Activated T-cell treated with anti-CD3 and anti-CD28 coated beads for 1 hour (primary cell): ENCODE measurements at places on chromosomes 5 and 9.
A peak's percentile ranks its signal among the peaks of the same experiment; 100 is the strongest.

DNA sequence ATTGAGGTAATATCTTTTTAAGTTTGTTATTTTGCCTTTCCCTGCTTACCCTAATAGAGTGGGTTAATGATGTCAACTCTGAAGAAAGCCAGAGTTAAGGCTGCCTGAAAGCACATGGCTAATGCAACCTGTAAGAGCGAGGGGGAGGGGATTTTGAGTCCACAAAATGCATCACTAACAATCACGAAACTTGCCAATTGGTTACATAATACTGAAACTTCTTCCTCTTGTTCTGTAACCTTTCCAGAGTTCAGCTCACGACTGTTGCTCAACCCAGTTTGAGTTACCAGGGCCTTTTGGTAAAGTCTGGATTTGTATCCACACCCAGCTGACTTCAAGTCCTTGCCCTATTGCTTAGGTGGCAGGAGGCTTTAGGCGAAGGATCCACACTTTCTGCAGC lies 308.8 kb downstream of the EFNA5 start:
- no peak for DNase-seq

- DNase-seq, result no peak
Observed at GRCh38 chr9:16002816-16003215, 450.0 kb downstream of the CCDC171 start.

- no peak for DNase-seq
Observed at GRCh38 chr9:14480526-14480925, 166.6 kb upstream of the NFIB start.

- DNase-seq, result no peak
Observed at GRCh38 chr9:20226345-20226744, 396.0 kb downstream of the MLLT3 start.

DNA sequence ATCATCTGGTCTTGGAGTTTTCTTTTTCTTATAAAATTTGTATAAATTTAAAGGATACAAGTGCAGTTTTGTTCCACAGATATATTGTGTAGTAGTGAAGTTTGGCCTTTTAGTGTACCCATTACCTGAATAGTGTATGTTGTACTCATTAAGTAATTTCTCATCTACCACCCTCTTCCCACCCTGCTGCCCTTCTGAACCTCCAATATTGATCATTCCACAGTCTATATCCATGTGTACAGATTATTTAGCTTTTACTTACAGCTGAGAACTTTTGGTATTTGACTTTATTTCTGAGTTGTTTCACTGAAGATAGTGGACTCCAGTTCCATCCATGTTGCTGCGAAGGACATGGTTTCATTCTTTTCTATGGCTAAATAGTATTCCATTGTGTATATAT lies 63.1 kb upstream of the NR3C1 start:
- no peak for DNase-seq

DNA sequence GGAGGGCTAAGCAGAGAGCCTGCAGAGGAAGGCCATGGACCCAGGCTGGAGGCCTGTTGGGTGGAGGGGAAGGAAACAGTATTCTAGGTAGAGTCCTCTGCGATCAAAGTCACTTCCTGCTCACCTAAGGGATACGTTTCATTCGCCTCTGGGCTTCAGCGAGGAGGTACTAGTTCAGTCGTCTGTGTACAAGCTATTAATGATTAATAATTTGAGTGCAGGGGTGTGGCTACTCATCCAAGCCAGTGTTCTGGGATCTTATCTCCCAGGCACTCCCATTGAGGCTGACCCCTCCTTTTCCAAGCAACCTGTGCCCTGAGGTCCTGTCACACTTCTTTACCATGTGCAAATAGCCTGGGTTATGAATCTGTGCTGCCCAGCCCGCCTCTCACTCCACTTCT lies 25.2 kb downstream of the RALGPS1 start:
- no peak for DNase-seq

DNA sequence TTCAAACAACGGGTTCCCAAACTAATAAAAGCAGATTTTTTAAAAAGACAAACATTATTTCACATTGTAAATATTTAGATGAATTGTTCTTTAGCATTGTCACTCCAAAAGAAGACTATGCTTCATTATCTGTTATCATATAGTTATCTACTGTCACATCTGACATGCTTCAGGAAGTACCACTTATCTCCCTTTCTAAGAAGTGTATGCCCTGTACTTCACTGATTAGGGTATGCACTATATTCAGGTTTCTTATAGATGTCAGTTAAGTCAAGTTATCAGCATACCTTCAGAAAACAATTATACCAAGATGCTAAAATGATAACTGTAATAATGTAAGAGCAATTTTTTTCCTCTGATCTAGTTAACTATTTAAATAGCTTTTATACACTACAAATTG lies 40.4 kb downstream of the LMBRD2 start:
- DNase-seq, result no peak

DNA sequence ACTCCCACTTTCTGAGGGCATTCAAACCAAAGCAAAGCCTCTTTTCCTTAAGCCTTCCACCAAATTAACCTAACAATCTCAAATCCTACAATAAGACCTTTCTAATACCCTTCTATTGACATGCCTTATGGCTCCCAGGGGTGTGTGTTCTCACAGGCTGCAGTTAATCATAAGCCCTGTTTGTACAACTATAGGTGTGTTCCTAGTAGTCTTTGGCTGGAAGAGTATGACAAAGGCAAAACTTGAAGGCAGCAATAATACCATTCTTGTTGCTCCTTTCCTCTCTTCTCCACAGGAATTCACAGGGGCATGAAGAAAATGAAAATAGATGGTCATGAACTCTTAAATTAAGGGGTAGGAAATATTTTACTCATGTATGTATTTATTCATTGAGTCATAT lies 10.9 kb upstream of the FBXO38 start:
- DNase-seq, result no peak

- no peak for DNase-seq
Observed at GRCh38 chr9:90787771-90788460, 13.7 kb upstream of the SYK start.

DNA sequence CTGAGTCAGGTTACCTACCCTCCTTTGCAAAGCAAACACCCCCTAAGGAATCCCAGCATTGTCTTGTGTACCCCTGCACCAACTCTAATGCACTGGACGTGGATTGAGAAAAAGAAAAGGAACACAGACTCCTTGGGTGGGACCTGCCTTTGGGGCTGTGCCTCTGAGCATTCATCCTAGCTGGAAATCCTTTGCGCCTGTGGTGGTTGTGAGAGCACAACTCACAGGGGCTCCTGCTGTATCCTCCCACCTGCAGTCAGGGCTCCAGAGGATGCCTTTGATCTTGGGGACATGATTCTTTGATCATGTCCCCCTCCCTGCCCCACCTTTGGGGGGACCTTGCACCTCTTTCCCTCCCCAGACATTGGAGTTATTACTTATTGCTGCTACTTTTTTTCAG lies 338.5 kb downstream of the GADD45G start:
- DNase-seq, result no peak

DNA sequence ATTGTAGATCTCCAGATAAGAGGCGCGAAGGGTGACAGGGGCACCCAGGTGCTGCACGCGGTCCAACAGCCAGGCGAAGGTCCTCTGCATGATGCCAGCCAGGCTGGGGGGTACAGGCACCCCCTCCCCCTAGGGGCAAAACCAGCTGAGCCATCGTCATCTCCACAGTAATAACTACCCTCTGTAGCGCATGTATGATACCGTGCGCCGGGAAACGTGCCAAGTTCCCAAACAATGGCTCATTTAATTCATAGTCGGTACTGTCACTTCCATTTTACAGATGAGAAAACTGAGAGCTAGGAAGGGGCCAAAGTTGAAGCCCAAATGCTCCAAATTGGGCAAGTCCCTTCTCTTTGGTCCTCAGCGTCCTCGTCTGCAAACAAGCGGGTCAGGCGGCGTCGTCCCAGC lies 1.5 kb downstream of the KIF12 start:
- DNase-seq, result no peak

GRCh38 chr9:136805207-136805740 lies 2.5 kb upstream of the RABL6 start:
- no peak for DNase-seq

DNA sequence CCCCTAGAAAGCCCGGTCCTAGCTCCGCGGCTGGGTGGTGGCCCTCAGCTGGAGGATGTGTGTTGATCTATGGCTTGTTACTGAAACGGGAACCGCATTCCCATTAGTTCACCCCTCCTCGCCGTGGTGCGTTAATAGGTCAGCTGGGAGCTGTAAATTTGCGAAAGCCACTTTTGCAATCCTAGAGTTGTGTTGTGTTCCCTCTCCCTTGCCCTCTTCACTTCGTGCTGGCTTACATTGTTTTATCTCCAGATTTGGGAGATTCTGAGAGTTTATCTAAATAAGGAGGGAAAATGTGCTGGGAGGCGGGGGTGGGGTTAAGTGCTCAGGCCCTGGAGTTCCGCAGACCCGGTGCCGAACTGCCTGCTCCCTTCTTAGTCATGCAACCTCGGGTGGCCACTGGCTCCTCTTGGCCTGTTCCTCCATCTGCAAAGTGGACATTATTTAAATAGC lies 62.8 kb downstream of the HMCN2 start:
- DNase-seq, result no peak

GRCh38 chr5:175351126-175351525 lies 92.9 kb downstream of the DRD1 start:
- DNase-seq, result no peak

GRCh38 chr5:138932171-138932810 lies 57.2 kb upstream of the LRRTM2 start:
- no peak for DNase-seq

DNA sequence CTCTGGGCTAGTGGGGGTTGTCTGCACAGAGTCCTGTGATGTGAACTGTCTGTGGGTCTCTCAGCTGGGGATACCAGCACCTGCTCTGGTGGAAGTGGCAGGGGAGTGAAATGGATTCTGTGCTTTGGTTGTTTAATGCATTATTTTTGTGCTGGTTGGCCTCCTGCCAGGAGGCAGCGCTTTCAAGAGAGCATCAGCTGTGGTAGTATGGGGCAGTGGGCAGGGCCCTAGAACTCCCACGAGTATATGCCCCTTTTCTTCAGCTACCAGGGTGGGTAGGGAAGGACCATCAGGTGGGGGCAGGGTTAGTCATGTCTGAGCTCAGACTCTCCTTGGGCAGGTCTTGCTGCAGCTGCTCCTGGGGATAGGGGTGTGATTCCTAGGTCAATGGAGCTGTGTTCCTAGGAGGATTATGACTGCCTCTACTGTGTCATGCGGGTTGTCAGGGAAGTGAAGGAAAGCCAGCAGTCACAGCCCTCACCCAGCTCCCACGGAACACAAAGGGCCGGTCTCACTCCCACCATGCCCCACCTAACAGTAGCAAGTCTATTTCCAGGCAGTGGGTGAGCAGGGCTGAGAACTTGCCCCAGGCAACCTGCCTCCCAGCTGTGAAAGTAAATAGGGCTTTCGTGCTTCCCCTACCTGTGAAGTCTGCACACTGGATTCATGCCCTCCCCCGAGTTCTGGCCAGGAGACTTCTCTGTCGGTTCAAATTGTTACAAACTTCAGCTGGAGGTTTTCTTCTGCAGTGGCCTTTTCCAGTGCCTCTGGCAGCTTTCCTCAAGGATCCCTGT lies 25.7 kb upstream of the FAM81B start:
- no peak for DNase-seq

GRCh38 chr9:132235894-132236661 lies 74.2 kb downstream of the NTNG2 start:
- peak; percentile 78 for DNase-seq

- no peak for DNase-seq
Observed at GRCh38 chr9:120711354-120711753, 2.9 kb downstream of the MEGF9 start.

GRCh38 chr9:96399325-96399633 lies 15.8 kb upstream of the SLC35D2 start:
- no peak for DNase-seq

DNA sequence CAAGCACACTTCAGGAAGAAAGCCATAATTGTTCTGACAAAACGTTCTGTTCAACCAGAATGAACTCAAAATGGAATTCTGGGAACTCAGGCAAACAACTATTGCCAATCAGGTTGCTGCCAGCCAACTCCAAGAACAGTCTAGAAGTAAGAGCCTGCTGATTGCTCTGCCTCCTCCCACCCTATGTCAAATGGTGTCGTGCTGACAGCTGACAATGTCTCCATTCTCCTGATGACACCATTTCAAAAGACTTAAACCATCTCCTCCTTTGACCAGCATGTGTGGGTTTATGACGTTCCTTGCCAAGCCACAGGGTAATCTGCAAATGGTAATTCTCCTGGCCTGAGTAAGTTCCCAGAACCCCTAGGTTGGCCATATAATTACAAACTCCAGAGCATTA lies 21.9 kb upstream of the PLIN2 start:
- DNase-seq, result no peak

GRCh38 chr5:126139773-126140172 lies 283.4 kb upstream of the GRAMD2B start:
- no peak for DNase-seq

- DNase-seq, result no peak
Observed at GRCh38 chr5:74581988-74582365, 58.6 kb downstream of the ENC1 start.

GRCh38 chr5:84480873-84481637 lies 96.4 kb upstream of the EDIL3 start:
- DNase-seq, result no peak

DNA sequence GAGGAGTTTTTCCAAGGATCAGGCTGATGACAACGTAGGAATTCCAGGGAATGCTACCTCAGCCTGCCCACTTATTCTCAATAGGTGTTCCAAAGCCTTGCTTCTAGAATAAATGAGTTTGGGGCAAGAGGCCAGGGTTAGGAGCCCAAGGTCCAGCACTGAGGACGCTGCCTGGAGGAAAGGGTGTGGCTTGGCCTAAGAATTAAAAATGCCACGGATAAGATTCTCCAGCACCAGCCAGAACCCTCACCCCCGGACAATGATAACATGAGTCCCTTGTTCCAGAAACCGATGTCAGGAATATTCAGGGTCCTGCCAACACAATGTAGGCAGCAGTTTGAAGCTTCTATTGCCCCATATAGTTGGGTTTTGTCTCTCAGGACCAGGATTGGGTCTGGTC lies 7.6 kb downstream of the SPRY4 start:
- DNase-seq, result no peak

- no peak for DNase-seq
Observed at GRCh38 chr9:3074247-3074646, 230.4 kb upstream of the PUM3 start.

DNA sequence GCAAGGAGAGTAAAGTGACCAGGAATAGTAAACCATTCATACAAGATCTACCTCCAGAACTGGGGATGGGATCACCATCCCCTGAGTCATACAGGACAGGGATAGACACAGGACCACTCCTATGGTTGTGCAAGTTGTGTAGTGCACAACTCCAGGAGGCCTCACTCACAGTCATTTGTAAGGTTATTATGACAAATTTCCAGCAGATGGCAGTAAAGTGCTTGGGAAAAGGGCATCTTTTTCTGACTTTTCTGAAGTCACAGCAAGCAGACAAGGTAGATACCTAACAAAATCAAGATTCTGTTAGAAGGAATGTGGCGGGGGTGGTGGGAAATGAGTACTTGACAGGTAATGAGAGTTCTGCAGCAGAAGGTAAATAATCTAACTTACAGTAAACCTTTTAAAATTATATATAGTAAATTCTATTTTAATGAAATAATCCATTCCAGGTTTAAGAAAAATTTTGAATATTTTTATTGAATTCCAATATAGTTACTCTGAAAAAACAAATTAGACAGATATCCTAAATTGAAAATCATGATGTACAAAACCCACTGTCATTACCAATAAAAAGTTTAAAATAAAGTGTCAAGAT lies 16.7 kb upstream of the KIF27 start:
- DNase-seq, result no peak
